ENCODE measurements at places on chromosomes 6 and 20. TPM values are rescaled to one million over a fixed set of nuclear protein-coding genes. Genes with fewer than 3 reads are reported as not detected.

- H3K36me3 ChIP-seq, result no peaks in the 10 kb centered on the region
- H3K4me1 ChIP-seq, result no peaks in the 10 kb centered on the region
- H3K4me3 ChIP-seq, result no peak overlapping the region
- DNase-seq, result no peak
Measured at GRCh38 chr20:44776980-44777379, 31.3 kb downstream of the KCNK15 start.

RBCK1 gene
- total RNA-seq, result 84.7 TPM

DNA sequence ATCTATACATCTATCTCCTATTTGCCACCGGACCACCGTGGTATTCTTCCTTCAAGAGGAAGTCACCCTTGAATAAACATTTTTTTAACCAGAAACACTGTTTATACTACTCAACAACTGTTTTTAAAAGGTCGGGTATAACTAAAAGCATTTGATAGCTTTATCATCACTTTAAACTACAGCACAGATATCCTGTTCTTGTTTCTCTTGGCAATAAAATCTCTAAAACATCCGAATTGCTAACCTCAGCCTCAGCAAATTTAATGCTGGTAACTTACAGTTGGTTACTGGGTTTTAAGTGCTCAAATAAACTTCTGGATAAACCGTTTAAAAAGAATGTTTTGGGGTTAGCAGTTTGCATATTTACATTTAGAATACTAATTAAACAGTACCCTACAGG is 20.4 kb downstream of the ZUP1 start:
- H3K27ac ChIP-seq, result no peak overlapping the region
- H3K4me3 ChIP-seq, result no peak overlapping the region
- H3K36me3 ChIP-seq, result peaks cover 18% of the 10 kb centered on the region

- no peak overlapping the region for H3K4me3 ChIP-seq
- H3K27me3 ChIP-seq, result no peaks in the 10 kb centered on the region
- no peaks in the 10 kb centered on the region for H3K36me3 ChIP-seq
- no peaks in the 10 kb centered on the region for H3K4me1 ChIP-seq
- no peak for DNase-seq
Measured at GRCh38 chr20:52529826-52530225, 338.2 kb upstream of the ZFP64 start.

DNA sequence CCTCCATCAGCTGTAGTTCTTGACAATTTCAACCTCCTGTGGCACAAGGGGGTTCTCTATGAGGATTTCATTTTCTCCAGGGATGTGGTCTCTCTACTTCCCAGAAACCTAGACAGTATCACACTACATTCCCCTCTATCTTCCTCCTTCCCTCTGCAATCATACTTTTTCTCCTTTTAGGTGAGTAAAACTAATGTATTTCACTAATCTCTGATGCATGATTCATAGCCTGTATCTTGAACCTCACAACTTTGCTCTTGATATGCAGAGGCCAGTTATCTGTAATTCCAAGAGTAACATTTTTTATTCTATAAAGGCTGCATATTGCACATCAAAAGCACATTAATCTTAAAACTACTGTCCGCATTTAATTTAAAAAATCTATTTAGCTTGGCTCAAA is 449.6 kb downstream of the RFPL4B start:
- no peaks in the 10 kb centered on the region for H3K27me3 ChIP-seq
- no peak overlapping the region for H3K27ac ChIP-seq
- no peaks in the 10 kb centered on the region for H3K36me3 ChIP-seq
- H3K4me3 ChIP-seq, result no peak overlapping the region
- no peaks in the 10 kb centered on the region for H3K4me1 ChIP-seq
- no peak for DNase-seq

EFHC1 gene
- total RNA-seq, result 9.5 TPM

All from esophagus muscularis mucosa (tissue), 4 donors.